ELF-1 (cell line): ENCODE measurements at places on chromosomes 5 and 9.

DNA sequence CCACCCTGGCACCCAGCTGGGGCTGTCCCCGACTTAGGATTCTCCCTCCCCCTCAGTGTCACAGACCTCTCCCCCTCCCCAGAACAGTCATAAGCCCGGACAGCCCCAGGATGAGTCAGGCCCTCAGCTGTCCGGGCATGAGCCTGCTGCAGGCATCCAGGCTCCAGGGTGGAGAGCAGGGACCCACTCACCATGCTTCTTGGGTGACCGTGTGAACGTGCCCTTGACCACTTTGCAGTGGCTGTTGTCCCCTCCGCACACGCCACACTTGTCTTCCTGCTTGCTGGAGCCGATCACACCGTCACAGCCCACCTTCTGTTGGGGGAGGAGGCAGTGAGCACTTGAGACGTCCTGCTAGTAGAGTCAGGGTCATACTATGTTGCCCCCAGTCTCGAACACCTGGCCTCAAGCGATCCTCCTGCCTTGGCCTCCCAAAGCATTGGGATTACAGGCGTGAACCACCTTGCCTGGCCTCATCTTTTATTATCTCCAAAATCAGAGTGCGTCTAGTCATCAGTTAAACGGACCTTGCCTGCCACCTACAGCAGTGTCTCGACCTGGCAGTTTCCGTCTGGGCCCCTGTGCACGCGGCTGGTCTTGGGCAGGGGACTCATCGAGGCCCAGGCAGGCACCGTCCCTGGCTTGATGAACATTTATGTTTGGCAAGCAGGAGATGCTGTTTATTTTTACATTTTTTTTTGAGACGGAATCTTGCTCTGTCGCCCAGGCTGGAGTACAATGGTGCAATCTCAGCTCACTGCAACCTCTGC, 72.6 kb downstream of the ZNF354C start:
- DNase-seq = no peak

DNA sequence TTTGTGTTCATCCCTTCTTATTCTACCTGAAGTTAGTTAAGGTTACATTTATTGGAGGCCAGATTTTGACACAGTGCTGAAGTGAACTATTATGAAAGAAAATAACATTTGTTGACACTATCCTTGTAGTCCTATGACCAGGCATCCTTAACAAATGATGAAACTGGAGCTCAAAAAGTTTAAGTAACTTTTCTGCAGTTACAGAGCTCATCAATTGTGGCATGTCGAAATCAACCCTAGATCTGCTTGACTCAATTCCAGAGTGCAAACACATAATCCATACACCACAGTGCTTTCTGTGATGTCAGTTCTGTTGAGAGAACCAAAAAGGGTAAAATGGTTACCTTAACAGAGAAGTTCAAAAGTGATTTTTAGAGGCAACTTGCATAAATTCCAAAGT, 28.6 kb downstream of the KCNN2 start:
- no peak for DNase-seq

GRCh38 chr9:126902210-126902609, 12.4 kb upstream of the RALGPS1 start:
- DNase-seq = no peak

- DNase-seq = no peak
Measured at GRCh38 chr5:73838901-73839300, 212.9 kb downstream of the ARHGEF28 start.

GRCh38 chr5:132492386-132493125, 2.0 kb upstream of the IRF1 start:
- DNase-seq = no peak

- no peak for DNase-seq
Measured at GRCh38 chr9:33731142-33731541, 64.2 kb upstream of the PRSS3 start.

- no peak for DNase-seq
Measured at GRCh38 chr5:135955525-135955924, 742 bp upstream of the LECT2 start.

DNA sequence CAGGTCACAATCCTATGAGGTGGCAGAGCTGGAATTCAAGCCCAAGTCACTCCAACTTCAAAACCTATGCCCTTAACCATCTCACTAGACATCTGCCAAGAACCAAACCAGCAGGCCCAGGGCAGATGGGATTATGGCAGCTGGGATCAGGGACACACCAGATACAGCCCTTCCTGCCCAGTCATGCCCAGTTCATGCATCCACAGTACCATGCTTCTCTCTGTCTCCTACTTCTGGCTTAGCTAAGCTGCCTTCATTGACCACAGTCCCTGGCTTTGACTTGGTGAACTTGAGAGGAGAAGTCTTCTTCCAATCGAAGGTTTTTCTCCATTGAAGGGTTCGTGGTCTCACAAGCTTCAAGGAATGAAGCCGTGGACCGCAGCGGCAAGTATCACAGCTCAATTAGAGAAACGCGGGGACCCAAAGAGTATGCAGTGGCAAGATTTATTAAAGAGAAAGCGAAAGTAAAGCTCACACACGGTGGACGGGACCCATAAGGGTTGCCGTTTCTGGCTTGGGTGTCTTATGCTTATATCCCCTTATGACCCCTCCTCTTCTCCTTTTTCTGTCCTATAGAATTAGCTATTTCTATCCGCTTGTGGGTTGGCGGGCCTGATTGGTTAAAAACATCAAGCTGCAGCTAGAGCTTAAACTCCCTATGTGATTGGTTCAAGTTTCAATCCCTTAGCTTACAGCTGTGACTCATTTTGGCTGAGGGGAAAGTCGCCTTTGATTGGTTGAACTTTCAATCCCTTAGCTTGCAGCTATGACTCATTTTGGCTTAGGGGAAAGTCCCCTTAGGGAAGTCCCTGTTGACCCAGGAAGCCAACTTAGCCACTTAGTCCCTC, 101.2 kb downstream of the TRIM36 start:
- DNase-seq = no peak

GRCh38 chr5:6328173-6328572, 50.2 kb downstream of the MED10 start:
- DNase-seq = peak; percentile 73
